ENCODE measurements at places on chromosomes 2 and 18.

GRCh38 chr2:151437630-151438029 is 27.9 kb downstream of the RIF1 start:
- DNase-seq: no peak

GRCh38 chr2:36468463-36469105 is 113.0 kb downstream of the CRIM1 start:
- DNase-seq: no peak

- no peak for DNase-seq
Measured at GRCh38 chr2:161415987-161416707, at the start of gene TBR1. Gene TBR1 (plus strand): TSS chr2:161416297. CDS start chr2:161416411, 114 bp downstream.

DNA sequence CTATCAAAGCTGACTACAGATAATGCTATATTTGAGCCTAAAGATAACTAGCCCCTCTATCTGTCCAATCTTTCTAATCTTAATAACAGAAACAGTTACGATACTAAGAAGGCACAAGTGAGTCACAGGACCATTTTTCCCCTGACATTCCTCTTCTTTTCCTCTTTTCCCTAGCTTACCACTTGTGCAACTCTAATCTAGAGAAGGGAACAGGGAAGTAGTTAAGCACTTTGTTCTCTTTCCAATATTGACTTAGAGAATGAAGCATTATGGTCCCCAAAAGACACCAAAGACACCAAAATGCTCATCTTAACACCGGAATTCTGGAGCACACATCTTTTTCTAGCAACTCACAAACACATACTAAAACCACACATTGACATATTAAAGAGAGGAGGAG is 1.8 kb downstream of the PDE11A start:
- no peak for DNase-seq

DNA sequence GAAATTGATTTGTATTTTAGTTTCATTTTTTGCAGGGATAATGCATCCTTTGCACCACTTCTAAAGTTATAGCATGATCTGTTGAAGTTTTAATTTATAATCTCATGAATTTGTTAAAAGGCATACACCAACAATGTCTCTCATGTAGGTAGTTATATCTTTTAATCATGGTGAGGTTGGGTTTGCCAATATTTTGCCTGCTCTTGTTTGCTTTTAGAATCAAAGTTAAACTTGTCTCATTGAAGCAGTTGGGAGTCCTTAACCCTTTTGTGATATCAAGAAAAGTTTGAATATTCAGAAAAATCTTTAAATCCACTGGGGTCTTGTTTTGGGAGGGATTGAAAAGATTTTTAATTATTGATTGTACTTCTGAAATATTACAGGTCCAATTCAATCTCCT is 31.7 kb downstream of the APLF start:
- no peak for DNase-seq

DNA sequence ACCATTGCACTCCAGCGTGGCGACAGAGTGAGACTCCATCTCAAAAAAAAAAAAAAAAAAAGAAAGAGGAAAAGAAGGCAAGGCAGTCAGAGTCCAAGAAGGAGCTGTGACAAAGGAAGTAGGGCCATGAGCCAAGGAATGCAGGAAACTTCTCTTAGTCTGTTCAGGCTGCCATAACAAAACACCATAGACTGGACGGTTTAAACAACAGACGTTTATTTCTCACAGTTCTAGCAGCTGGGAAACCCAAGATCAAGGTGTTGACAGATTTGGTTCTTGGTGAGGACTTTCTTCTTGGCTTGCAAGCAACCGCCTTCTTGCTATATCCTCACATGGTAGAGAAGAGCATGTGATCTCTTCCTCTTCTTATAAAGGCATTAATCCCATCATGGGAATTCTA is 13.1 kb upstream of the SUMO1 start:
- DNase-seq: no peak

DNA sequence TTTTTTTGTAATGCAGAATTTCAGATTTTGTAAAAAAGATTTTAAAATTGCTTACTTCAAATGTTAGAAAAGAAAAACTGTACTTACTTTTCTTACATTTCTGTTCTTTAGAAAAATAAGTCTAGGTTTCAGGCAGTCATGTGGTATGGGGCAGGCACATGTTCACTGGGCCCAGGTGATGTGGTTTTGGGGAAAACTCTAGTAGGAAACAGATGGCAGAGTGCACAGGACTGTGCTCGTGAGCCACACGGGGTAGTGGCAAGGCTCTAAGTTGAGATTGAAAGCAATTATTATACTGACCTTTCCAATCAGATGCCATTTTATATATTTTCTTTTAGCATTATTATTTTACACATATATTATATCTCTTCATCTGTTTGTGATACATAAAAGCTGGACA is 1036.9 kb upstream of the TMEFF2 start:
- DNase-seq: no peak

DNA sequence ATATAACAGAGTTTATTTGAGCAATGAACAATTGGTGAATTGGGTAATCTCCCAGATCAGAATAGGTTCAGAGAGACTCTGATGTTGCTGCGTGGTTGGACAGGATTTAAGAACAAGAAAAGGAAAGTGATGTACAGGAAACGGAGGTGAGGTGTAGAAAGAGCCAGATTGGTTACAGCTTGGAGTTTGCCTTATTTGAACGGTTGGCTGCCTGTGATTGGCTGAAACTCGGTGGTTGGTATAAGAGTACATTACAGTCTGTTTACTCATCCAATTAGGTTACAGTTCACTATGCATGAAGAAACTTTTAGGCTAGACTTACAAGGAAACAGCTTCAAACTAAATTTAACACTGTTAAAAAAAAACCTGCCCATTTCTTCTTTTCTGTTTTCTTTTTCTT is 68.0 kb upstream of the CABLES1 start:
- DNase-seq: no peak

DNA sequence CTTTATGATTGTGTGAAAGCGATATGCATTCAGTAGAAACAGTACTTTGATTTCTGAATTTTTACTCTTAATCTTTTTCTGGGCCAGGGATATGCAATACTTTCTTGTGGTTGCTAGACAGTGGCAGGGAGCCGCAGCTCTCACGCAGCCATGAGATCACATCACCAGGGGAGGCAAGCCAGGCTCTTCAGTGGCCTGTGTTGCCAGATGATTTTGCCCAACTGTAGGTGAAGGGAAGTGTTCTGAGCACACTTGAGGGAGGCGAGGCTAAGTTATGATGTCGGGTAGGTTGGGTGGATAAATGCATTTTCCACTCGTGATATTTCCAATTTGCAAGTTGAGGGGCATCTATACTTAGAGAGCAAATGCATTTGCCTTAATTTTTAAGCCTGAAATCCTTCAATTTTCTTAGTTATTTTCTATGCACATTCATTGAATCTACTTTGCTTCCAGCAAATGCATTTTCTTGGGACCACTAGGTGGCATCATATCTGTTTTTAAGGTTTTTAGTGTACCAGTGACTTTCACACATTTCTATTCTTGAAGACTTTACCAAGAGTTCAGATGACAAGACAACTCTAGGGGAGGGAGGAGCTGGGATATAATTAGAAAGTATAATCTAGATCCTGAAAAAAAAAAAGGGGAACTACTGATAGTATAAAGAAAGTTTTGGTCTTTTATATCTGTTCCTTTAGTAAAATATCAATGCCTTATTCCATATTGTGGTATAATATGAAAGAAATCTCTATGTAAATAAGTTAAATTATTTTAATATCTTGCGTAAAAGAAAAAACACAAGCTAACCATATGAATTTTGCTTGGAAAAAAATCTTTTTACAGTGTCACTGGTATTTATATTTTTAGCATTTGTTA is 643.3 kb downstream of the SOCS6 start:
- DNase-seq: no peak

- no peak for DNase-seq
Measured at GRCh38 chr18:57575542-57575941, 11.0 kb downstream of the FECH start.

- DNase-seq: no peak
Measured at GRCh38 chr18:34583895-34584294, 126.2 kb upstream of the DTNA start.

DNA sequence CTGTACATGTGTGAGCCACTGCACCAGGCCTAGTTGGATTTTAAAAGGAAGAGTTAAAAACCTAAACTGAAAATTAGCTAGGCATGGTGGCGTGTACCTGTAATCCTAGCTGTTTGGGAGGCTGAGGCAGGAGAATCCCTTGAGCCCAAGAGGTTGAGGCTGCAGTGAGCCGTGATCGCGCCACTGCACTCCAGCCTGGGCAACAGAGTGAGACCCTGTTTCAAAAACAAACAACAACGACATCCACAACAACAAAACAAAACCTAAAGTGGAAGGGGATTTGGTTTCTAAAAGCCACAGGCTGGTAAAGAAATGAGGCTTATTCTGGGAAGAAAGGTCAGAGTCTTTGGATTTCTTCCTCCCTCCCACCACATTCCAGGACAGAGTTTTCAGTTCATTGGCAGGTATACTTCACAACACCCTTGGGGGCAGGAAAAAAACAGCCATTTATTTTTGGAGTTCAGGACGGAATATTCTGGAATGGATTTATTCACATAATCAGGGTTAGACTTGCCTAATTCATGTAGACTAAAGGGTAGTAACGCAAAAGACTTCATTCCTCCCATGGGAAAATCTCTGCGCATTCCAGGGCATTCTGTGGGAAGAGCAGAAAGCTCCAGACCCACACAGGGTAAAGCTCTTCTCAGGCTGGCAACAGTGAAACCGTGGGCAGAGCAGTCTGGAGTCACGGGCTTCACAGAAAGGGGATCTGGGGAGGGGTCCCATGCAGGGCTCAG is 34.9 kb downstream of the TEX44 start:
- no peak for DNase-seq

DNA sequence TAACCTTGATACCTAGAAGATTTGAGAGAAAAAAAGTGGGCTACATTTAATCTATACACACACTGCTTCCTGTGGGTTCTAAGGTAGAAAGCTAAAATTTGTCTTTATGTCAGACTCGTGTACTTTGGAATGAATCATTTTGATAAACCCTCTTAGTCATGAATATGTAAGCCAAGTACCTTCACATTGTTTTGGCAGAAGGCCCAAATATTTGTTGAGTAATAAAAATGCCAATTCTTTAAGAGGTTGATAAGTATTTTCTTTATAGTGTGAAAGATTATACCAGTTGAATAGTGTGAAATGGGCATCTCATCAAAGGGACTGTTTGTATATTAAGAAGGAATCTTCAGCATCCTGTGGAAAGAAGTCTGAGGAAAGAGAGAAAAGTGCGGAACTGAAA is 1464.7 kb upstream of the ZEB2 start:
- no peak for DNase-seq

DNA sequence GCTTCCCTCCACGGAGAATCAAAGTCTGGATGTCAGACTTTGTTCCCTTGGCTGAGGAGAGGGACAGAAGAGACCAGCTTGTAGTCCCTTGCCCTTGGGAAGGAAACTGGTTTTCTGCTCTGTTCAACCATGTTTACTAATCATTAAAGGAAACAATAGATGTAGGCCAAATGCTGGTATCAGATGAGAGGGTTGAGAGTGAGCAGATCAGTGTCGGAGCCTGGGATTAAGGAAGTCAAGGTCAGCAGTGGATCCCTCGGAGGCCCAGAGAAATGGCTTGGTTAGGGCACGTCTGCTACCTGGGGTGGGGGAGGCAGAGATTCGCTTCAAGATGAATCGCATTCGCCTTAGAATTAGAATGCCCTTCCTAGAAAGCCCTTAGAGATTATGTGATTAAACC is 109.1 kb downstream of the MYCN start:
- DNase-seq: no peak

GRCh38 chr2:183049420-183049819 is 11.2 kb upstream of the NCKAP1 start:
- no peak for DNase-seq

GRCh38 chr2:226435146-226435545 is 364.5 kb downstream of the IRS1 start:
- DNase-seq: no peak

- DNase-seq: no peak
Measured at GRCh38 chr2:176851889-176852483, 360.6 kb upstream of the HNRNPA3 start.

DNA sequence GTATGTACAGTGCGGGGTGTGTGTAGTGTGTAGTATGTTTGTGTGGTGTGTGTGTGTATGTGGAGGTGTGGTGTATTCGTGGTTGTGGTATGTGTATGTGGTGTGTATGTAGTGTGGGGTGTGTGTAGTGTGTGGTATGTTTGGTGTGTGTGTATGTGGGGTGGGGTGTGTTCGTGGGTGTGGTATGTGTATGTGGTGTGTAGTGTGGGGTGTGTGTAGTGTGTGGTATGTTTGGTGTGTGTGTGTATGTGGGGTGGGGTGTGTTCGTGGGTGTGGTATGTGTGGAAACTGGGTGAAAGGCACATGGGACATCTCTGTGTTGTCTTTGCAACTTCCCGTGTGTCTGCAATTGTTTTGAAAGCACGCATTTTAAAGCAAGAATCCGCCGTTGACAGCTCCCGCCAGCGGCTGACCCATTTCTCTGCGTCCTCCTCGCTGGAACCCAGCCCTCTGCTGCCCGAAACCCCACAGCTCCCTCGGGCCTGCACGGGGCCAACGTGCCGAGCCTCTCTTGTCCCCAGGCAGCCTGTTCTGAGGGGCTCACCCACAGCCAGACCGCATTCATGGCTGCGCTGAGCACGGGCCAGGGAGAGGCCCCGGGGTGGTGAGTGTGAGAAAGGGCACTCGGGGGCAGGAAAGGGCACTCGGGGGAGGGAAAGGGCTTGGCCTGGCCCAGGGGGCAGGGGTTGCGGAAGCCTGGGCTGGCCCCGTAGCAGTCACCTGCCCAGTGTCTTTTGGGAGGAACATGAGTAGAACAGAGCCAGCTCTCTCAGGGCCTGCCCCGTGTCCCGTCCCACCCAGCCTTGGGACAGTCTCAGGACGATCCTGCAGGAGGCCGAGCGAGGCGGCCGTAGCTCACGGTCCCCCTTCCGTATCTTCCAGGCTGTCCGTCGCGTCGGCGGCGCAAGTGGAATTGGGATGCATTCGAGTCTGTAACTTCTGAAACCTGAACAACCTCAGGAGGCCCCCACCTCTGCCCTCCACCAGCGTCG is 61.4 kb downstream of the TWIST2 start:
- peak; percentile 57 for DNase-seq

DNA sequence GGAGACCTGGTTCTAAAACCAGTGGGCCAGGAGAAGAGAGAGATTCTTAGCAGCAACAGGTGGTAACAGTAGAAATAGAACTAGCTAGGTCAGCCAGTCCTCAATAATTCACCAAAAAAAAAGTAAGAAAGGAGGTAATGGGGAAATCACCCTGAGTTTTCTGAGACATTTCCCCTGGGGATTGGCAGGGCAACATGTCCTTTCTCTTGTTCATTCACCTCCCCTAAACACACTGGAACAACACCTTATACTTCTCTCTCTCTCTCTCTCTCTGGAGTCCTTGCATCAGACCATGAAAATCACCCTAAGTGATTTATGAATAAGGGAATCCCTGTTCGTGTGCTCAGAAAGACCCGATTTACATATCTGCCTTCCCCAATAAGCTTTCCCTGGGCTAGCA is 64.8 kb downstream of the COX7A2L start:
- no peak for DNase-seq

DNA sequence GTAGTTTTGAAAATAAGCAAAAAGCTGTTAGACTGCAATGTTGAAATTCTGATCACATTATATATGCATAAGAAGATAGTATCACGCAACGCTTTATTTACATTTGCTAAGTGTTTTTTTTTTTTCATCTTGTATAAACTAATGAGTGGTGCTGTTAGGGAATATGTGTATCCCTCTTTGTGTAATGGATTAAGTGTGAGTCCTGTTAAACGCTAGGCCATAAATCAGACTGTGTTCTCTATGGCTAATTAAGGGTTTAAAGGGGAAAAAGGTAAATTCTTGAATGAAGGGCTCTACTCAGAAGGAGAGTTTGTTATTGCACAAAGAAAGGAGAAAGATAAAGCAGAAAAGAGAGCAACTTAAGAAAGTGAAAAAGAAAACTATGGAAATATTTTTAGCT is 4.8 kb upstream of the ASXL3 start:
- DNase-seq: no peak

- DNase-seq: no peak
Measured at GRCh38 chr2:217774232-217774631, 228.6 kb downstream of the TNS1 start.

Measured in psoas muscle (tissue), 8 donors.